ENCODE measurements at places on chromosomes 5 and 9.

DNA sequence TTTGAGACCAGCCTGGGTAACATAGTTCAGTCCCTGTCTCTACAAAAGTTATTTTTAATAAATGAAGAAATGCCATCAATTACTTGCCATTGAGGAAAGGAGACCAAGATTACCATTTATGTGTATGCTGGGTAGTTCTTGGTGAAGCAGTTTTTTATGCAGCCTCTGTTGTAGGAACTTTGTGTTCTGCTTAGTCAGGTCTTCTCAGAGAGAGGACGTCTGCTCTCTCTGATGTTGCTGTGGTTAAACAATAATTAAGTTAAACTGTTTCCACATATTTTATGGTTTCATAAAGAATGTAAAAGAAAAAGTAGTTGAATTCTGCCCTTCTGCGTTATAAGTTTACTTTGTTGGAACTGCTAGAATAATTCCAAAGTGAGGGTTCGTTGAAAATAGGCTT is 210.5 kb downstream of the KDM4C start:
- no peak for DNase-seq

DNA sequence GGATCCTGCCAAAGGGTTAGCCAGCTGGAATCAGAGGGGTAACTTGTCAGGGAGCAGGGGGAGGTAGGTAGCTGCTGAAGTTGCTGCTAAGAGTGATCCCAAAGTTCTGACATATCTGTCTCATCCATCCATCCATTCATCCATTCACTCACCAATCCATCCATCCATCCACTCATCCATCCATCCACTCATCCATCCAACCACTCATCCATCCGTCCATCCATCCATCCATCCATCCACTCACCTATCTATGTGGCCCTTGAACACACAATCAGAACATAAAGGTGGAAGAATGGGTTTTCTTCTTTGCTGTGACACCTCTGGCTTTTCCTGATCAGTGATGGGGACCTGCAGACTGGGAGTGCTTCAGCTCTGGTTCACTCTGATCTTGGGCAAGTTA is 3.0 kb upstream of the C5orf52 start:
- DNase-seq = no peak

DNA sequence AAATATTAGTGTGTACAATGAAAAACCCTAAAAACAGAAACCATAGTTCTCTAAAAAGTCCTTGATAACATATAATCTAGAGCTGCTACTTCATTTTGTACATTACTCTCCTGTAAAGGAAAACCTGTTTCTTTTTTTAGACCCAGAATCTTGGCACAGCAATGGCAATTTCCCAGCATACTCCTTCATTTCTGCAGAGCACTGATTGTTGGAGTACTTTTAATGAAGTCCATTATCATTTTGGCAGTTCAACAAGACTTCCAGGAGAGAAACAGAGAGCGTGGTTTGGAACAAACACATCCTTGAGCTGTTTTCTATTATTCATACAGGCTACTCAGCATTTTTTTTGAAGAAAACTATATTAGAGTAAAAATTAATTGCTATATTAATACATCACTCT is 22.7 kb upstream of the MROH2B start:
- no peak for DNase-seq

DNA sequence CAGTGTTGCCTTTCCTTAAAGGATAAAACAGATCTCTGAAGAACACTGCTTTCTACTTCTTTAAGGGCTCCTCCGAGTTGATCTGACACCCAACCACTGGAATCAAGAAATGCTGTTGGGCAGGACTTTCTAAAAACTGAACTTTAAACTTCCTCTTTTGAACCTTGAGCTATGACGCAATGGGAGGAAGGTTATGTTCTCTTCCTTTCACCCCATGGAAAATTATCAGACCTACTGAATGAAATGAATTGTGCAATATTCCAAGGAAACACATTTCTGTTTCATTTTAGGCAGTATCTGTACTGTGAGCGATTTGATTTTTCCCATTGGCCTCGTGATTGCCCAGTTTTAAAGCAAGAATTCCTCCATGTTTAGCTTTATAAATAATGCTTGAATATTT is 206.0 kb upstream of the PRR16 start:
- DNase-seq = no peak

GRCh38 chr5:172878933-172879752 is 45.1 kb downstream of the ERGIC1 start:
- DNase-seq = no peak

DNA sequence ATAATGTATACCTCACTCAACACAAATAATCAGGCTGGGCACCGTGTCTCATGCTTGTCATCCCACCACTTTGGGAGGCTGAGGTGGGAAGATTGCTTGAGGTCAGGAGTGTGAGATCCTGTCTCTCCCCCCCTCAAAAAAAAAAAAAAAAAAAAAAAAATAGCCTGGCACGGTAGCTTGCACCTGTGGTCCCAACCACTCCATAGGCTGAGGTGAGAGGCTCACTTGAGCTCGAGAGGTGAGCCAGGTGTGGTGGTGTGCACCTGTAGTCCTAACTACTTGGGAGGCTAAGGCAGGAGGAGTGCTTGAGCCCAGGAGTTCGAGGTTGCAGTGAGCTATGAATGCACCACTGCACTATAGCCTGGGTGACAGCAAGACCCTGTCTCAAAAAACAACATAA is 9.6 kb upstream of the ETF1 start:
- DNase-seq = no peak

DNA sequence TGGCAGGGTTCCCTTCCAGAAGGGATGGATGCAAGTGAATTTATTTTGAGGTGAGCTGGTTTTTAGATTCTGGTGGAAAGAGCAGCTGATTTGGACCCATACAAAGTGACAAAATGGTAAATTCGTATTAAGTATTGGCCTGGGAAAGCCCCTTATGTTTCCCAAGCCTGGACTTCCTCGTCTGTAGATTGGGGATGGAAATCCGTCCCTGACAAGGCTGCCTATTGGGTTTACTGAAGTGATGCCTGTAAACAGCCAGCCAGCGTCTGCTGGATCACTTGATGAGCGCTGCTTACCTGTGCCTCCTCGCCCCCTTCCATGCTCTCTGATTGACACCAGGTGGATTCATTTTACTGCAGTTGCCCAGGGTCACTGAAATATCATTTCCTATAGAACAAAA is 233.8 kb downstream of the GADD45G start:
- no peak for DNase-seq

DNA sequence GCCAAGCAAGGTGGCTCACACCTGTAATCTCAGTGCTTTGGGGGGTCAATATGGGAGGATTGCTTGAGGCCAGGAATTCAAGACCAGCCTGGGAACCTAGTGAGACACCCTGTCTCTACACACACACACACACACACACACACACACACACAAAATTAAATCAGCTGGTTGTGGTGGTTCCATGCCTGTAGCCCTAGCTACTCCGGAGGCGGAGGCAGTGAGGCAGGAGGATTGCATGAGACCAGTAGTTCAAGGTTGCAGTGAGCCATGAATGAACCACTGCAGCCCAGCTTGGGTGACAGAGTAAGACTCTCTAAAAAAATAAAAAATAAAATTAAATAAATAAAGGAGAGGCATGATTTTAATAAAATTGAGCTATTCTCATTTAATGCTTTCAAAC is 13.1 kb downstream of the CEMIP2 start:
- no peak for DNase-seq

- DNase-seq = no peak
Measured at GRCh38 chr5:154486427-154486866, 8.4 kb upstream of the HAND1 start.

DNA sequence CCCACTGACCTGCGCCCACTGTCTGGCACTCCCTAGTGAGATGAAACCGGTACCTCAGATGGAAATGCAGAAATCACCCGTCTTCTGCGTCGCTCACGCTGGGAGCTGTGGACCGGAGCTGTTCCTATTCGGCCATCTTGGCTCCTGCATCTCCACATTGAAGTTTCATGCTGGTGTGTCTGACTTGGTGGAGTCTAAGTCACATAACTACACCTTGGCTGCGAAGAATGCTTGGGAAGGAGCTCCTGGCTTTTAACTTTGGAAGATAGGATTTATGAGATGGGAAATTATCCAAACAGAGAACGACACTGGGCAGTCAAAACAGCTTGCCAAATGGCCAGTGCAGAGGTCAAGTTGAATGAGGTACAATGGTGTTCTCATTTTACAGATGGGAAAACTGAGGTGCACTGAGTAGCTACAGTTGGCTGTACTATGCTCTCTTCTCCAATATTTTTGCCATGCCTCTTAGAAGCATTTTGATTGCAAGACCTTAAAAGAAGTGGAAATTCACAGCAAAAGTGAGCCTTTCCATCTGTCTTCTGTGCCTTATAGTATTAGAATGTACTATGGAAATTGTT is 36.7 kb downstream of the CCDC192 start:
- no peak for DNase-seq

- DNase-seq = peak; percentile 58
Measured at GRCh38 chr9:6584881-6585597, 60.5 kb downstream of the GLDC start.

DNA sequence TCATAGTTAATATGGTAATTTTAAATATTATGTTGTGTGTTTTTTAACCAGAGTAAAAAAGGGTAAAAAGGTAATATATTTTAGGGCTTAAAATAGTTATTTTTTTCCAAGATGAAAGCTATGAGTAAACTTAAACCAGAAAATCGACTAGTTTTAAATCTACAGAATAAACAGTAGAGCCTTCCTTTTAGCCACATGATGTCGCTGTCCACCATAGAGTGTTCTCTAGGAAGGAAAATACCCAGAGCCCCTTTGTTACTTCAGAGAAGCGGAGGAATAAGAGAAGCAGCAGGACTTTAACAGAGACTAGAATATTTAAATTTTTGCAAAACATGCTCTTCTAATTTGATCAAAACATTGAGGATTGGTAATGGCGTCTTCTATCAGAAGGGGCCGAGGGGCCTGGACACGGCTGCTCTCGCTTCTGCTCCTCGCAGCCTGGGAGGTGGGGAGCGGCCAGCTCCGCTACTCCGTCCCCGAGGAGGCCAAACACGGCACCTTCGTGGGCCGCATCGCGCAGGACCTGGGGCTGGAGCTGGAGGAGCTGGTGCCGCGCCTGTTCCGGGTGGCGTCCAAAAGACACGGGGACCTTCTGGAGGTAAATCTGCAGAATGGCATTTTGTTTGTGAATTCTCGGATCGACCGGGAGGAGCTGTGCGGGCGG is at the start of gene PCDHA2:
TSS of gene PCDHA2 (plus strand) at position 258 of the 664 bp plus-strand sequence.
- DNase-seq = no peak

DNA sequence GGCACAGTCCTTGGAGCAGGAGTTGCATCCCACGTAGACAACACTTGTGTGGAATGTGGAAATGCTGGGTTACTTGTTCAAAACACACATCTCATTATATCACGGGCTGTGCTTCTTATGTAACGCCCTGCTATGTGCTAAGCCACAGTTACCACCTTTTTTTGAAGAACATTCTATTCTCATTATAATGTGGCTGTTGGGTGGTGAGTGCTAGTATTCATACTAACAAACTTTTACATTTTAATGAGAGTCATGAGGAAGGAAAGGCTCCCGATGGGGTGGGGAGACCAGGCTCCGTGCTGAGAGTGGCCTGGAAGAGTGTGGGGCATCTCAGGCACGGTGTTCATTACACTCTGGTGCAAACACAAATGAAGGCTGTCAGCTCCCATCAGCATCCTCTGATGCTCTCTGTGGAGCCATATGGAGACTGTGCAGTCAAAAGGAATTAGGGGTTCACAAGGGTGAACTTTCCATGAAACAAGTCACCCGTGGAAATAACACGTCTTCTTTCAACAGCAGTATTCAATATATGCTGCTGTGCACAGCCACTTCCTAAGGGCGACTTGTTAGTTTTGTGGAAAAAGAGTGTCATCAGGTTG is 153.1 kb upstream of the RAPGEF1 start:
- no peak for DNase-seq
